Occipital lobe (tissue), 3 donors: ENCODE measurements at places on chromosomes 1 and 21.
A peak's percentile ranks its signal among the peaks of the same experiment; 100 is the strongest.

GRCh38 chr1:12078938-12079861, 16.1 kb downstream of the TNFRSF8 start:
- no peak for DNase-seq

GRCh38 chr1:155085504-155086127, 7.0 kb downstream of the EFNA3 start:
- DNase-seq = peak; percentile 24

- no peak for DNase-seq
These were observed 61.5 kb upstream of the RGS2 start for GRCh38 chr1:192747301-192747700.

- no peak for DNase-seq
These were observed 46.6 kb downstream of the SLC30A7 start for GRCh38 chr1:100942304-100943046.

GRCh38 chr1:86470859-86471258, 2.1 kb downstream of the CLCA1 start:
- no peak for DNase-seq

DNA sequence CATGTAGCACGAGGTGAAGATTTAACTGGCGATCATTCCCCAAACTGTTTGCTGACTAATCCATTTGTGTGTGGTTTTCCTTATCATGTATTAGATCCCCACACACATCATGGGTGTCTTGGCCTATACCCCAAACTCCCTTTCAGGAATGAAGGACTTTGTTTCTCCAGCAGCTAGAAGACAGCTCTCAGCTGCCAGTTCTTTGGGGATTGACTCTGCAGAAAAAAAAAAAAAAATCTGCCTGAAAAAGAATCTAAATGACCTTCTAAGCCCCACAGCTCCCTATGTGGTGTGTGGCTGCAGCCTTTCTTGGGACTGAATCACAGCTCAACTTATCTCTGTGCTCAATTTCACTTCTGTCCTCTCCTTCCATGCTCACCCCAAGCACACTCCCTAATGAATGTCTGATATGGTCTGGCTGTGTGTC, 256.3 kb upstream of the DUSP10 start:
- no peak for DNase-seq

DNA sequence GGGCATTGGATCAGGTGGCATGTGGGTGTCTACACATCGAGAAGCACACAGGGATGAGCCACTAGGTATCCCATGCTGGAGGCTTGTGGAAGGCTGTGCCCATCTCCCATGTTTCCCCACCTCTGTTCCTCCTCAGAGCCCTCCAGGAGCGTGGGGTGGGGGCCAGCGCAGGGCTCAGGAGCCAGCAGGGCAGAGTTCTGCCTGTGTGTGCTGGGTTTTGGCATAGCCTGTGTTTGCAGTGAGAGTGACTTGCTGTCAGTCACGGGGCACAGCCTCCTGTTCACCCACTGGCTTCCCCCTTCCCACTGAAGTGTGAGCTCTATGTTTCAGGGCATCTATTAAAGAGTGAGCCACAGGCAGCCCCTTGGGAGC, 10.4 kb downstream of the IBA57 start:
- DNase-seq = no peak

DNA sequence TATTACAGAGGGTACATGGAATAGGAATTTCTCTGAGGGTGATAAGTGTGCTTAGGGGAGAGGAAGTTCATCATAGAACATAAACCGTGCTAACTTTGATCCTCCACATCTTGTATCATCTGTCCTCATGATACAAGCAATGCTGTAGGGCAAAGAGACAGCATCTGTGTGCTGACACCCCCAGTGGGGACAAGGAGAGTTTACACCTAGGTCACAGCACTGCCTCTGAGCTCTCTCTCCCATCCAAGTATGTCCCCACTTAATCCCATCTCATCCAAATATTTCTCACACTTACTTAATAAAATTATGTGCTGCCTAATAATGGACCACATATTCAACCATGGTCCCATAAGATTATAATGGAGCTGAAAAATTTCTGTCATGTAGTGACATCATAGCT, 4.3 kb upstream of the TEDDM1 start:
- no peak for DNase-seq

- no peak for DNase-seq
These were observed 120.7 kb downstream of the GRIK3 start for GRCh38 chr1:36913484-36914060.
